ENCODE measurements at places on chromosomes 3 and 15.

GRCh38 chr3:48157202-48157840 lies 30.9 kb downstream of the CDC25A start:
- DNase-seq, result no peak

DNA sequence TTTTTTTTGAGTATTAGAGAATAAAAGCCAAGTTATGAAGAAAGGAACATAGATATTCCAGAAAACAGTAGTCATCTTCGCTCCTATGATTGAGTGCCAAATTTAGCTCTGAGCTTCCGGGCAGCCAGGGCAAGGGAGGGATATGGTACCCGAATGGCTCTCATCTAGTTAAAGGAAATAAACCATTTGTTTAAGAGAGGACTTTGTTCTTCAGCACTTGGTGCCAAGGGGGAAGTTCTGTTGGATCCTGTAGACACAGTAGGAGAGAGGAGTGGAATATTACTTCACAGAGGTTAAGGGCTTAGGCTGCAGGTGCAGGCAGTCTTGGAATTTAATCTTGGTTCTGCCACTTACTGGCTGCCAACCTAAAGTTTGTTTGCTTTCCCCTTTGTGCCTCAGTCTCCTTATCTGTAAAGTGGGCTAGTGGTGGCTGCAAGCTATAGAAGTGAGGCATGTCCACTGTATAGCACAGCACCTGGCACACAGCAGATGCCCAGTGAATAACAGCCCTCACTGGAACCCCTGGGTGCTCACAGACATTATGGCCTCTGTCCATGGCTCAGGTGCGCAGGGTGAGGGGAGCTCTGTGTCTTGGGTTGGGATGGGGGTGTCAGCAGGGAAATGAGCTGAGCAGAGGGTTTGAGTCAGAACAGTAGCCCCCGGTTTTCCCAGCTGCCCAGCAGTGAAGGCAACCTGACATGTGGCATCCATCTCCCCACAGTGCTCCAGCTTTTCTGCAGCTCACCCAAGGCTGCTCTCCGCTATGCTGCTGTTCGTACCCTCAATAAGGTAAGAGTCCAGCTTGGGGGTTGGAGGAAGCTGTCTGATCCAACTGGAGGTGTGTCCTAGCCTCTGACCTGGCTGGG lies 10.4 kb downstream of the COPG1 start:
- DNase-seq, result no peak

DNA sequence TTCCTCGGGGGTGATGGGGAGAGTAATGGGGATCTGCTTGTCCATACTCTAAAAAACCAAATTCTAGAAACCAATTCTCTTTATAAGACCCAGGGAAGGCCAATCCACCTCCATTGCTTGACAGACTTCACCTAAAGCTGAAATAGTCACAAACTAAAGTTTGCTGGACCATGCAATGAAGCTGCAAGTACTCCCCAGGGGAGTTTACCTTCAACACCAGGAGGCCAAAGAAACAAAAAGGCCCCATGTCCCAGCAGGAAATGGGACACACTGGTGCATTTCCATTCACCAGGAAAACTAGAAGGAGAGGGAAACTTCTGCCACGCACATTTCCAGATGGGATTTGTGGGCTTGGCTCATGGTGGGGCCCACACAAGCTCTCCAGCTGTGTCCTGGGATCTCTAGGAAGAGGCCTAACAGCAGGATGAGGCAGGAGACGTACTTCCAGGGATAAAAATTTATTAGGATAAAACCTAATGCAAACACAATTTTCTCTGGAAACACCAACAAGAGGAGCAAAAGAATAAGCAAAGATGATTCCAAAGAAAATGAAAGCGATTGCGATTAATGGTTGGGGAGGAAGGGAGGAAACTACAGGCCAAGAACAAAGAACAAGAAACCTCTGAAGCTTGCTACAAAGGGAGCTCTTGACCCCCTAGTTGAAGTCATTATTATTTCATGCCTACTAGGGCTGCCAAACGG lies 238.0 kb upstream of the LRTM1 start:
- DNase-seq, result no peak

DNA sequence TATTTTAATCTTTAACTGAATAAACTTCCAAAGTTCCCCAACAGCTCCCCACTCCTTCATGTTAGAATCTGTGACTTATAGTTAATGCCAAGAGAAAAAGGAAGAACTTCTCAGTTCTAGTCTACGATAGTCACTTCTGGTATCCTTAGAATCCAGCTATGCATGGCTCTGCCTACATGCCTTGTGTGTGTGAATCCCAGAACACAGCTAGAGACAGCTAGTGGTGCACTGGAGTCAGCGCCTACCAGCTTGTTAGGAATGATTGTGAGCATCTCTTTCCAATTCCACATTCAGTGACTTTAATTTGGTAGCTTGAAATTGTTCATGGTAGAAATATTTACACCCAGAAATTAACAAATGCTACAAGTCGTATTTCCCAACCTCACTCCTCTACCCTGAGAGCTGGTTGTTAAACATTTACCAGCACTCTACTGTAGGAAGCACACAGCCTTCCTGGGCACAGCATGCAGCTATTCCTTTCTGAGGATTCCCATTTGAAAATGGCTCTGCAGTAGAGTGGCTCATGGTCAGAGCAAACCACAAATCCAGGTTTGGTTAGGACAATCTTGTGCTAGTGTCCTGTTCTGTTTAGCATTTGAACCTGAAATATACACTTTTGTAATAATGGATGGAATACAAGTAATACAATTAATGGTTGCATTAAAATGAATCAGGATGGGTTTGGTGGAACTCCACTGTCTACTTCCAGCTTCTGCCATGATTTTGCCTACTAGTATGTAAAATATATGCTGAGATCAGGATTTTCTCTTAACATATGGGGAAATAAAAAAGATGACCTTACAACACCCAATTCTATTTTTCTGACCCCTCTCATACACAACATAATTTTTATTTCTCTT lies 371.0 kb upstream of the GBE1 start:
- no peak for DNase-seq

Measured in activated naive CD4-positive, alpha-beta T cell treated with anti-CD3 and anti-CD28 coated beads, Interleukin-2, amount 50 U/mL, for 16 hours (primary cell).